ENCODE measurements at places on chromosomes 4 and X.

DNA sequence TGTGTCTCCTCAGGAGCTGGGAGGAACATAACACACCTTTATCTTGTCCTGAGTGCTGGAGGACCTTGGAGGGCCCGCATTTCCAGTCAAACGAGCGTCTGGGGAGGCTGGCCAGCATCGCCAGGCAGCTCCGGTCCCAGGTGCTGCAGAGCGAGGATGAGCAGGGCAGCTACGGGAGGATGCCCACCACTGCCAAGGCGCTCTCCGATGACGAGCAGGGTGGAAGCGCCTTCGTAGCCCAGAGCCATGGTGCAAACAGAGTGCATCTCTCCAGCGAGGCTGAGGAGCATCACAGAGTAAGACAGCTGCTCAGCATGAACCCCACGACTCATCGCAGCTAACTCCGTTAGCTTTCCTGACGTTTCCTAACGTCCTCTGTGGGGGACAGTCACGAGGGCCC is 430 bp downstream of the TRIML1 start:
- no peak for DNase-seq

DNA sequence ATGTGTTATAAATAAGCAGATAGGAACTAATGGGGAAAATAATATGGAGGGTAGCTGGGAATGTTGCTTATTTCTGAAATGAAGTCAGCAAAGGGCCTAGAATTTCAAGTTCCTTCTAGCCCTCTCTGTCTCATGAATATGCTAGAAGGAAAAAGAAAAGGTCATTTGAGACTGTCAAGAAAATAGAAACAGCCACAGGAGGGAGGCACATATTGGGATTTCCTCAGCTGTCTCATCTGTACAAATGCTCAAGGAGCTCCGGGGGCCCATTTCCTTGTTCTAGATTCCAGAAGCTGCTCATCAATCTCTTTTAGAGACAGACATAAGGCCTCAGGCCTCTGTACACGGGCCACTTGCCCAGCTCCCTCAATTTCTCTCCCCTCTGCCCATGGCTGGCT is 127.6 kb upstream of the ETNPPL start:
- DNase-seq = no peak

- DNase-seq = no peak
Observed at GRCh38 chr4:53043055-53043454, 180.9 kb downstream of the RASL11B start.

DNA sequence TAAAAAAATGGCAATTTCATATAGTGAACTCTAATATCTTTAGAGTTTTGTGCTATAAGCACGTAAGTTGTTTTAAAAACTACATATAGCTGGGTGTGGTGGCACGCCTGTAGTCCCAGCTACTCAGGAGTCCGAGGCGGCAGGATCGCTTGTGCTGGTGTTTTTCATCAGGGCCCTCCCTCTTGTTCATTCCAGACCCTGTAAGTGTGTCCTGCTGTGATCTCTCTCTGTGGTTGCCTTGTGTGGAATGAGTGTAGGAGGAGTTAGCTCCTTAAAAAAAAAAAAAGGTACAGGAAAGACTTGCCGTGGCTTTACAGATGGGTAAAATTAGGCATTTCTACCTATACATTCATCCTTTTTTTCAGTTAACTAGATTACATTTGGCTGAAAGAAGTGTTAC is 35.4 kb downstream of the RBBP7 start:
- DNase-seq = no peak

DNA sequence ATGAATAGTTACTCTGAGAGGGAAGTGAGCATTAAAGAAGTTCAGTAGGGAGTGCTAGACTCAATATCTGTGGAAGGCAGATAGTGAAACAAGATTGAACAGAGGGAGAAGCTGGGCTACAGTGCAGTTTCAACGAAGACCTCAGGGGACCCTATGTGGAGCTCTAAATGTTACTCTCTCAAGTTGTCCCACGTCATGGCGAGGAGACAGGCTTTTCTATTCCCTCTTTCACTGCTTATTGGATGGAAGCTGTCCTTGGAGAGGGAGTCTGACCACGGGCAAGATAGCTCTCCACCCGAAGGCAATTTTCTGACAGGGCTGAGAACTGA is 42.3 kb upstream of the CCSER1 start:
- DNase-seq = no peak

DNA sequence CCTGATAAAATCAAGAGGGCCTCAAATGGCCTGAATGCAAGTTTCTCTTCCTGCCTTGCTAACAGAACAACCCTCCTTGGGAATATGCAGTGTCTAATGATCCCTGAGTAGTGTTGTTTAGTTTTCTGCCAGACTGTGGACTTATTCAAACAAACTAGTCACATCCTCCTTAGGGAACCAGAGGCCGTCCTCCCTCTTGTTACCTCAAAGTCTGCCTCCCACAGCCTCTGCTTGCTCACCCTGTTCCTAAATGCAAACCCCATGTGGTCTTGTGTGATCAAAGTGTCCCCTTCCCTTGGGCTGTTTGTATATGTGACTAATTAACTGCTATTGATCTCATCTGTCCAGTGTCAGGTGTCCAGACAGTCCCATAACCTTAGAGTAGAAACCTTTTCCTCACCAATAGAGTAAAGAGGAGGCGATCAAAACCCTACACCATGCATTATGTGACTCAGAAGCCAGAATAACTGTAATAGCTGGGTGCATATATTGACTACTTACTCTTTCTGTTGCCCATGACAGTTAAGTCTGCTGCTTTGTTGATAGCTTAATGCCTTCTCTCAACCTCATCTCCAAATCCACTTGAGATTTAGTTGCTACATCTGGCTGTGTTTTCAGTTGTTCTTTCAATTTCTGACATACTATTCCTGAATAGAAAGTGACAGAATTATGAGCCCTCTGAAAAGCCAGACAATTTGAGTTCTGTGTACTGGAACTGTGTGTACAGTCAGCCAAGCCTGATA is 473.0 kb upstream of the NWD2 start:
- no peak for DNase-seq

DNA sequence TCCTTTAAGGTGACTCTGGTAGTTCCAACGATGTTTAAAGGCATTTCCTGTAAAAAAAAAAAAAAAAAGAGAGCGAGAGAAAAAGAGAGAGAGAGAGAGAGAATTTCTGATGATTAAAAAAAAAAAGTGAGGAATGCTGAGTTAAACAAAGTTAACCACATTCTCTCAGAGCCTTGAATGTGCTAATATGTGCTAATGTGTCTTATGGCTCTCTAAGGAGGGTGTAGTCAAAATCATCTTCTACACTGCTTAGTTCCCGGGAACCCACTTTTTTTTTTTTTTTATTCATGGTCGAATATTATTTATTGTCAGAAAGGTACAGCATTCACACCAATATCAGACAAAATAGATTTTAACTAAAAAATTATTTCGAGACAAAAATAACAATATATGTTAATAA is 111.7 kb downstream of the SNCA start:
- DNase-seq = no peak

DNA sequence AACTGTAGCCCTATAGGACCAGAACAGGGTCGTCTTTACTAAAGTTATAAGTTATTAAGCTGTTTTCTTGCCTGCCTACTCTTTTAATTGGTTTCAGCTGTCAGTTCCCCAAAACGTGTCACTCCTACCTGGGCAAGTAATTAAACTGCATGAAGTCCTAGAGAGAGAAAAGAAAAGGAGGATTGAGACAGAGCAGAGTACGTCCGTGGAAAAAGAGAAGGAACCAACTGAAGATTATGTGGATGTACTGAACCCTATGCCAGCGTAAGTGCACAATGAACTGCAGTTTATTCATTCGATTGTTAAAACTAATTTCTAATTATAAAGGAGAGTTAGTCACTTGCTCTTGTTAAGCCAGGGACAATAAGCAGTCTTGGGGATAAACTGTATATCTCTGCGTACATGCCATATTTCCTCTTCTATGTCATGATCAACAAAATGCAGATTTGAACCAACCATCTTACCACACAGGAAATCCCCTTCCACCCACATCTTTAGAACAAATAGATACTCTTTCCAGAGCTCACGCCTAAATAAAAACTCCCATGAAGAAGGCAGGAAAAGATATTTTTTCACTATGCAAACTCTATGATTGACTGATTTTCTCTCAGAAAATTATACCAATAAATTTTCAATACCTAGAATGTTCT is 22.8 kb downstream of the STAP1 start:
- DNase-seq = no peak

DNA sequence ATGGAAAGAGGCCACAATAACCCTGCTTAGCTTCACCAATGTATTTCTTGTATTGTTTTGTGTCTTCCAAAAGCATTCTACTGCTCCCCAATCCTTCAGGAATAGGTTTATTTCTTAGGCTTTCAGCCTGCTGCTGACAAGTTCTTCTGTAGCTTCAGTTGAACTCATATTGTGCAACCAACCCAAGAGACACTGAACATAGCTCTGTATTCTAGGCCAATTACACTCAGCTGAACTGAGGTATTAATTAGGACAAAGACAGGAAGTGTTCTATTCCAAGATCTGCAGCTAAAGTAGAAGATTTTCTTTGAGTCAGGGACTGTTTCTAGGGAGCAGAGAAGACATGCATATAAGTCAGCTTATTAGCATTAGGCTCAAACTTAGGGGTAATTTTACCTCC is 151.8 kb downstream of the LHFPL1 start:
- DNase-seq = no peak

GRCh38 chr4:8495803-8496202 is 55.2 kb downstream of the TRMT44 start:
- no peak for DNase-seq

DNA sequence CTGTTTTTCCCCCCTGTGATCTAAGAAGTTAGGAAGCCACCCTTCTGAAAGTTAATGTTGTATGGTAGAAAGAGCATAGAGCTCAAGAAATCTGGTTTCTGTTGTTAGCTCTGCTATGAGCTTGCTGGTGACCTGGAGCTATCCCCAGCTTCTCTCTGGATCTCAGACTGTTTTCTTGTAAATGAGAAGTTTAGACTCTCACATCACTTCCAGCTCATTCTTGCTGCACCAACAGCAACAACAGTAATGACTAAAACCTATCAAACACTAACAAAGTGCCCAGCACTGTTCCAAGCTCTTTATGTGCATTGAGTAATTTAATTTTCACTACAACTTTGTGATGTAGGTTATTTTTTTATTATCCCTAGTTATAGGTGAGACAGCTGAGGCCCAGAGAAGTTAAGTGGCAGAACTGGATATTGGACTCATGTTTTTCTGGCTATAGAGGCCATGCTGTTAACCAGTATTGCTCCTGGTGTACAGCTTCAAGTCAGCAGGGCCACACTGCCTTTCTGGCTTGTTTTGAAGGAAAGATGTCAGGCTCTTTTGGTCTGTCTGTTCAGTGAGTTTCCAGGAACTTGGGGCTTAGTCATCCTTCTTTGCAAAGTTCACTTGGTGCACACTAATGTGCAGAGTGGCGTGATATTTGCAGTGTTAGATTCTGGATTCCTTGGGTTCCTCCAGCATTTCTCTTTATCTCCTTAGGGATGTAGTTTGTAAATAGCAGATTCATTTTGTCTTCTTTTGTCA is 27.8 kb upstream of the TMEM164 start:
- DNase-seq = no peak

DNA sequence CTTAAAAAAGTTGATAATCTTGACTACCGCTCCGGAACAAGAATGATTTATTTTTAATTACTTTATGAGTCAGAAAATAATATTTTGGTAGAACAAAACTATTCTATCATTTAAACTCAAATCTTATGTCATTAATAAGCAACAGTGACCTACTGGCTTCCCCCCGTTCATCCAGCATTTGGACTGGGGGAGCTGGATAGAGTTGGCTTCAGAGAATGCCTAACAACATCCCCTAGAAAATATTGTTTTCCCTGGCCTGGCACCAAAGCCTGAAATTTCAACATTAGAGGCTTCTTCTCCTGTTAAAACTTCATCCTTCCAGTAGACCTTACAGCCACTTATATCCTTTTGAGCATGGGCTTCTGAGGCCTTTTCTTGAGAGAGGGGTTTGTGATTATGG is 55.7 kb upstream of the PDLIM3 start:
- DNase-seq = no peak

DNA sequence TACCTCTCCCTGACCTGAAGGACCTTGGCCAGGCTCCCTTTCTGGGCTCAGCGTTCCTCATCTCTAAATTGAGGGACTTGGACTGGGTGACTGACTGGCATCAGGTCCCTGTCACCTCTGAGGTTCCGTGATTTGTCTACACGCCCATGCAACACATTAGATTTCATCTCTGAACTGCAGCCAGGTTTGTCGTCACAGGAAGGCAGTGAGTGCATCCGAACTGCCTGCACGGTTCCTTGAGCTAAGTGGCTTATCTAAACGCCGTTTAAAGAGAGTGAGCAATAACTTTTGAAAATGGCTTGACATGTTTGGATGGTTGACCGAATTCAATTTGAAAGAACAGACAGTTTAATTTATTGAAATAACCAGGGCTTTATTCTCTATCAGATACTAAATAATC is 70.1 kb downstream of the PCYT1B start:
- DNase-seq = no peak

DNA sequence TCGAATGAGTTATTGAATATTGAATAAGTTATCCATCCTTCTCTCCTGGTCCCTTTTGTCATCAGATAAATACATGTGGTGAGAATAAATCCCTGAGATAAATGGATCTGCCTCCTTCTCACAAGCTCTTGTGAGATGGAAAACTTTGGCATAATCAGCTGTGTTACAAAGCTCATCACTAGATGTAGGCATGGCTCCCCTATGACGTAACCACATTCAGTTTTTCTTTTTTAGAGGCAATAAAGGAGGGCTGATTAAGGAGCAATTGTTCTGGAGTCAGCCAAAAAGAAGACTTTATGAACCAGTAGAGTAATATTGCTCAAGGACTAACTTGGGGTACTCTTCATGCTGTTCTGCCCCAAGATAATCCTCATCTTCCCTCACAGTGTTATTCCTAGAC is 90.5 kb upstream of the GATB start:
- DNase-seq = no peak

DNA sequence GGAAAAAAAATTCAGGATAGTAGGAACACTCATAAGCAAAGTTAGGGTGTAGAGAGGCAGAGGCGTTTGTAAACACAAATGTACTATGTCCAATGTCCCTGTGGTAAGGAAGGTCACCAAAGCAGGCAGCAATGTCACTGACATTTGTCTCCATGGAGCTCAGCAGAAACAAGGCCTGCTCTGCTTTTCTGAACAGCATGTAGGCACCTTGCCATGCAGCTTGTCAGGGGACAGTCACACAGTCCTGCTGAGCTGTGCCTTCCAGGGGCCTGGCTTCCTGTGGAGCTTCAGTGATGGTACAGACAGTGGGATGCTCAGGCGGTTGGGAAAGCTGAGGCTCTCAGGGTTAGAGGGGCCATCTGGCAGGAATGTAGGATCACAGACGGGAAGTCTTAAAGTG is 74.5 kb upstream of the HS3ST1 start:
- DNase-seq = no peak

GRCh38 chr4:53775381-53775780 is 184.1 kb upstream of the LNX1 start:
- no peak for DNase-seq

DNA sequence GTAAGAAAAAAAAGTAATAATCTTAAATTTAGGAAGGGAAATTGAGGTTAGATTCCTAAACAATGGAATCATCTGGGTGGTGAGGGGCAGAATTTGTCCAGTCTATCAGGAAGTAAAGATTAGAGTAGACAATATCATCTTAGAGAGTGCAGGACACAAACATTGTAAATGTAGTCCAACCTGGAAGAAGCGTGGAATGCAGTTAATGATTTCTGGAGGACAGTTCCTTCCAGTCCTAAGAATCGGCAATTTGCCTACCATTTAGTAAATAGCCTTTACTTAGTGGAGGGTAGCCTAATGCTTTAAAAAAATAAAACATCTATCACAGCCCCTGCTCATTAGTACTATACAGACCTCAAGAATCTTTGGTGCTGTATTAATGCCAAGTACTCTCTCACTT is 147.5 kb upstream of the TTC29 start:
- no peak for DNase-seq
